ENCODE measurements at places on chromosomes 7 and 10.

GRCh38 chr7:7519528-7519927 lies 16.1 kb downstream of the COL28A1 start:
- no peak for DNase-seq

- no peak for DNase-seq
Measured at GRCh38 chr10:86849181-86849894, 92.9 kb downstream of the BMPR1A start.

DNA sequence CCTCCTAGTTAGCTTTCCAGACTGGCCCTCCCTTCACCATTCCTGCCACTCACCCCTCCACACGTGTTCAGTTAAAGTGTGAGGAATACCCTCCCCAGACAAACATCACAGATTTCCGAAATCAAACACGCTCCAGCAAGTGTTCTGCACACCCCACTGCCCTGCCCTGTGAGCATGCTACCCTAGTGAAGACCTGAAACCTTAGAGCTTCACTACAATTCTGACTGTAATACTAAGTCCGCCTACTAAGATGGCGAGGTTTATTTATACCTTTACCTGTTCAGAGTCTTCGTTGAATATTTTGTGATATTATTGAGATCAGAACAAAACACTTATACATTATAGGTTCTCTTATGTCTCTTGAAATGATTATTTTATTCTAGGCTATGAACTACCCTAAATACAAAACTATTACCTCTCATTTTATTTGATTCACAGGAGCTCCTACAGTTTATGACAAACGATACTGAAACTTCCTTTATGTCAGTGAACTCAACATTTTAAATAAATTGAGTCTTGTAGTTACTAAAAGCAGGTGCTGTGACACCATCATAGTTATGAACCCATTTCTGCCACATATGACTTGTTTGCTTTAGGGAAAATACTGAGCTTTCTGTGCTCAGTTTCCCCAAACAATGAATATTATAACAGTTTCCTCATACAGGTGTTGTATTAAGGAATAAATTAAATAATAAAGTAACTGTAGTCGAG lies 8.6 kb downstream of the SCIN start:
- no peak for DNase-seq

- no peak for DNase-seq
Measured at GRCh38 chr7:112398534-112398933, 51.7 kb upstream of the IFRD1 start.

GRCh38 chr10:99777918-99778714 lies 4.3 kb upstream of the ABCC2 start:
- DNase-seq = no peak

- DNase-seq = no peak
Measured at GRCh38 chr7:101232141-101232850, 5.3 kb downstream of the CLDN15 start.

- no peak for DNase-seq
Measured at GRCh38 chr7:140235114-140235513, 58.3 kb upstream of the KDM7A start.

DNA sequence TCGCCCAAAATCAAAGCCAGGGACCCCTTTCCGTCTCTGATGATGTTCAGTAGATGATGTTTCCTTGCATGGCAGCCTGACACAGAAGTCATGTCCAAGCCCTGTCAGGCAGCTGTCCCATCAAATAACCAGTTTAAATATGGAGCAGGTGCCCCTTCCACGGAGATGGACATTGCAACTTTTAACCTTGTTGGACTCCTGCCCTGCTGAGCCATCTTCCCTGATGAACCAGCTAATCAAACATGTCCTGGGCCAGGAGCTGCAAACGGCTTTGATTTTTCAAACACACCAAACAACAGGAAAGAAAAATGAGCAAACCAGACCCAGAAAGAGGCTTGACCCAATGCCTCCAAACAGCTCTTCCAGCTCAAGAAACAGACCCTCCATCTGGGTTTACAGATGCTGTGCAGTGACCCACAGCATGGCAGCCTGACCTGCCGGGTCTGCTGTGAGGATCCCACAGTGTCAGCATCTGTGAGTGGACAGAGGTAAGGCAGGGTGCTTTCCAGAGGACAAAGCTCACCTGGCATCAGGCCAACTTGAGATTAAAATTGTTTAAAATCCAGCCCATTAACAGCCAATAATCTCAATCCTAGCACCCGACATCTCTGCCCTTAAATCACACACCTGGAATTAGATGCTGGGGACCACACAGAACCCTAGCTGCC lies 372.6 kb downstream of the GRID1 start:
- no peak for DNase-seq

GRCh38 chr10:110544958-110545537 lies 22.4 kb upstream of the SMC3 start:
- no peak for DNase-seq

- DNase-seq = no peak
Measured at GRCh38 chr10:49081547-49082275, 33.6 kb downstream of the VSTM4 start.

DNA sequence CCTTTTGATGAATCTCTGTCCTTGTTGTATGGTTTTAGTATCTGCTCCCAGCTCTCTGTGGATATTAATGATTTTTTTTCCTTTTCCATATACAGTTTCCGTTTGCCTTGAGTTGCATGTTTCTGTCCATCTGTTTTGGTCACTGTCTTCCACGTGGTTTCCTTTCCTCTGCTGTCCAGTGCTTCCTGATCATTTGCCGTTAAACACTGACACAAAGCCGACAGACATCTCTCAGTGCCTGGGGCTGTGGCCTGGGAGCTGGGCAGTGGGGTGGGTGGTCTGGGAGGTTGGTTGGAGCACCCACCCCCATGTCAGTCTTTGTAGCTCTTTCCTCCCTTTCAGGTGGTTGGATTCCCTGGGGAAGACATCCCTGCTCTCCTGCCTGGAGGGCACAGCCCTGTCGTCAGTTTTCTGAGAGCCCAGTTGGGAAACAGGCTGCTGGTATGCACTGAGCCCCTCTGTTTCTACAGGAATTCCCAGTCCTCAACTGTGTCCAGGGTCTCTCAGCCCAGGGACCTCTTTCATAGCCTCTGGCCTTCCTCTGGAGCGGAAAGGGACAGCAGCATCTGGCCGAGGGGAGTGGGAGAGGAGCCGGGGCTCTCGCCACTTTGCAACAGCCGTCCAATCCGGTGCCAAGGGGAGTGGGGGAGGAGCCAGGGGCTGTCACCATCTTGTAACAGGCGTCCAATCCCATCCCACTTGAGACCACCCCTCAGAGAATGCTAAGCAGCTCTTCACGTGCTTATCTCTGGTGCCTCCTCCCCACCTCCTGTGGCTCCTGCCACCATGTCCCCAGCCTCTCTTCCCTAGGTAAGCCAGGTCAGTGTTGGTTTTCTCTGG lies 26.7 kb upstream of the MKI67 start:
- DNase-seq = no peak

GRCh38 chr7:27697861-27698430 lies 35.3 kb upstream of the HIBADH start:
- no peak for DNase-seq

DNA sequence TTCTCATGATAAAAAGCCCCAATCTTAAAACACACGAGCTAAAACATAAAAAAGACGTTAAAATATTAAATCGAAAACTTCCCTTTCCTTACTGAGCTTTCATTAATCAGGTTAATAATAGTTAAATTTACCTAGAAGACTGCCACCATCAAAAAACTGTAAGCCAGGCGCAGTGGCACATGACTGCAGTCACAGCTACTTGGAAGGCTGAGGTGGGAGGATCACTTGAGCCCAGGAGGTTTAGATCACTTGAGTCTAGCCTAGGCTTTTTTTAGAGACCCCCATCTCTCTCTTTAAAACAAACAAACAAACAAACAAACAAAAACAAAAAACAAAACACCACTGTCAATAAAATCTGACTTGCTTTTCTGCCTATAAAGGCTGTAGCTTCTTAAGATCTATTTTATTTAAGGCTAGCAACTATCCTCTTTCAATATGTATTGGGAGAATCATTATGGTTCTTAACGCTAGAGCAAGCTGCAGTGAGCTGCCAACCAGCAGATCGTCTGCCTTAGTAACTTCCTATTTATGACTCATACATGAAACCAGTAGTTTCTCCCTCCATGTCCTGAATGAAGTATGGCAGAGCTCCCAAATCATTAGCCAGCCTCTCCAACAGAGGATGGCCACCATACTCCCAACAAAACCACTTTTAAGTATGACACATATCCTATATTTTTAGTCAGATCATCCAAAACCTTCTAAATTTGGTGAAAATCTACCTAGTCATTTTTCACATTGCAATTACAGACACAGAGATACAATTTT lies 163.7 kb downstream of the SRPK2 start:
- no peak for DNase-seq

DNA sequence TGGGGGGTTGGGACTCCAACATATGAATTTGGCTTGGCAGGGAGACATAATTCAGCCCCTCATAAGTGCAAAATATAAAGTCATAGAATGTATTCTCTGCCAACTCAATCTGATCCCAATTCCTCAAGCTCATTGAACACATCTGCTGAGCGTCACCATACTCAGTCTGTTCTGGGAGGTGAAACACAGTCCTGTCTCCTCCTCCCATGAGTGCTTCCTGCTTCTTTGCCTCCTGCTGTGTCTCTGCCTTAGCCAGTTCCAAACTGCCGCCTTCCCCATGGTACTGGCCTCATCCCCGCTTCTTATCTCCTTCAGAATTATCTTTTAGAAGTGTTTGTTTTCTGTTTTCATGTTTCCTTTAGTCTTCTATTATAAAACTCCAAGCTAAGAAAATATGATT lies 365.5 kb downstream of the TNS3 start:
- DNase-seq = no peak

GRCh38 chr7:139825666-139826290 lies 3.3 kb upstream of the TBXAS1 start:
- DNase-seq = no peak

GRCh38 chr10:121552746-121553145 lies 45.5 kb downstream of the FGFR2 start:
- no peak for DNase-seq

DNA sequence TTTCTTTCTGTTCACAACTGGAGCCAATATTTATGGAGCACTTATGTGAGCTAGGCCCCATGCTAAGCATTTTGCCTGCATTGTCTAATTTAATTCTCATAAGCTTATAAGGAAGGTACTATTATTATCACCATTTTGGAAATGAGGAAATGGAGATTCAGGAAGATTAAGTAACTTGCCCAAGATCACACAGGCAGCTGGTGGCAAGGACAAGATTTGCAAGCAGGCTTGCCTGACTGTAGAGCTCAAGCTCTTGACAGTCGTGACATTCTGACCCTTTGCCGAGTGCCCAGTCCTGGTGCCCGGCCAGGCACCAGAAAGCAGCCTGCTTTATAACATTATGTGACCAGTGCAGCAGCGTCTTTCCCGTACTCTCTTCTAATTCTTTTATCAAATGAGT lies 38.2 kb downstream of the WNT2 start:
- DNase-seq = no peak

GRCh38 chr10:71486484-71487114 lies 89.9 kb downstream of the CDH23 start:
- DNase-seq = peak; percentile 14

GRCh38 chr7:44051611-44052220 lies 7.2 kb downstream of the DBNL start:
- no peak for DNase-seq

GRCh38 chr7:42876182-42877068 lies 35.4 kb downstream of the C7orf25 start:
- peak; percentile 56 for DNase-seq

- DNase-seq = no peak
Measured at GRCh38 chr10:133060022-133060421, 27.7 kb upstream of the ADGRA1 start.

DNA sequence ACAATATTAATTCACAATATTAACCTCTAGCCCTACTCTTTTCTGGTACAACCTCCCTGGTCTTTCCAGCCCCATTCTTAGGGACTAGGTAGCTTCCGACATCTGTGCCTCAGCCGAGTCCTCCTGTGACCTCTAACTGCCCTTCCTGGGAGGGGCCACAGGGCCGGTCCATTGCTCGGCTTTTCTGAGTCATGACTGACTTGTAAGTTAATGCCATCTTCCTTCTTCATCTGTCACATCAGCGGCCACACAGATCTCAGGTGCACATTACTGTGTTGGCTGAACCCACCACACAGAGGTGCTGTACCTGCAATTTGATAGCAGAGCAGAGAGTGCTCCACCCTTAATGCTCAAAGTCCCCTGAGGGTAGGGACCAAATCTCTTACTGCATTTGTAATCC lies 4.1 kb upstream of the CPA4 start:
- no peak for DNase-seq

DNA sequence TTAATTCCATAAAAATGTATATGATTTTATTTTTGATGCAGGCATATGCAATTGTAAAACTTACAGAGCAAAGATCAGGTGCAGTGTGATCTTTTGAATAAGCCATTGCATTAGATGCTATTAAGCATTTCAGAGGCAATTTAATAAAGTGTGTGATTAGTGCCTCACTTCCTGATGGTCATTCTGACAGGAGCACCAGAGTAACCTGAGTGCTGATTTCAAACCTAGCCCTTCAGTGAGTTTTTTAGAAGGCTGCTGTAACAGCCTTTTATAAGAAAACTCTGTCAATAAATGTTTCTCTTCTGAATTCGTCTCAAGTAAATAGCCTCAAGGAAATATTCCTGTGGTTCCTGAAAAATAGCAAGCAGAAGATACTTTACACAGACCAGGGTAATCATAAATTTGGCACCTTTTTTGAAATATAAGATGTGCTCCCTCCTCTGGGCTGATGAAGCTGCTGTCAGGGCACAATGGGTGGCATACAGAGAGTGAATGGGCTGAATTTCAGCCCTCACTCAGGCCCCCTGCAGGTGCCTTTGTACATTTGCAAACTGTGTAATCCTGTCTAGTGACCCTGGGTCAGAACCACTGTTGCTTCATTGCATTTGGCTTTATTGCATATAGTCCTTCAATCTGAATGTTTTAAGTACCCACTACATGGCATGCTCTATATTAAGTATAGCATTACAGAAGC lies 193.7 kb upstream of the CSTF2T start:
- DNase-seq = no peak

GRCh38 chr10:50576245-50576815 lies 47.4 kb downstream of the SGMS1 start:
- no peak for DNase-seq

DNA sequence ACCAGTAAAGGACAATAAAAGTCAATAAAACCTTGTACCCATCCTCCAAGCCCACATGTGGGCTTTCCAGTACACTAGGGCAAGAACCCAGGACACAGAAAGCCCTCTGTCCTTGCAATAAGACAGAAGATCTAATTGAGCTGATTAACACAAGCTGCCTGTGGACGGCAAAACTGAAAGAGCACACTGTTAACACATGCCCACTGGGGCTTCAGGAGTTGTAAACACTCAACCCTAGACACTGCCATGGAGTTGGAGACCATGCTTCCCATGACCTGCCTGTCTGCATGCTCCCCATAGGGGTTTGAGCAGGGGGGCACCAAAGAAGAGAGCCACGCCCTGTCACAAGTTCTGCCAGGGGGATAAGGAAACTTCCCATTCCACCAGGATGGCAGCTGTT lies 22.6 kb upstream of the WIPF3 start:
- no peak for DNase-seq

DNA sequence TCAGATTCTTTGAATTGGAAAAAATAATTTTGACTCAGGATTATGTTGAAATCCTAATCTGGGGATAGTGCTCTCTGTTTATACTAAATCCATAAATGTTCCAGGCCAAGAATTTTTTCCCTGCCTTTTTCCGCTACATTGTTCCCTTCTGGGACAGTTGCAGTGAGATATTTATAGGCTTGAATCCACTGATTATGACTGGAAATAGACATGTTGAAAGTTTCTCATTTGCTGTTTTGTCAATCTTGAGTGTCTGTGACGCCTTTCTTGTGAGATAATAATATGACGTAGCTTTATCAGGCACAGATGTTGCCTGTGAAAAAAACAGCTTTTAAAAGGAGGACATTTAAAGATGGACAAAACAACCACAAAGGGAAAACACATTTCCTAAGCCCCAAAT lies 155.9 kb downstream of the ARID5B start:
- no peak for DNase-seq

GRCh38 chr7:145543242-145543641 lies 573.4 kb upstream of the CNTNAP2 start:
- DNase-seq = no peak

Measured in activated CD4-positive, CD25-positive, alpha-beta regulatory T cell (primary cell).